Smooth muscle cell of the coronary artery (primary cell): ENCODE measurements at places on chromosomes 7 and 10. TPM values are rescaled to one million over a fixed set of nuclear protein-coding genes. Genes with fewer than 3 reads are reported as not detected.

MNX1 gene
- total RNA-seq = not detected in 2 replicates

LIPF gene
- not detected in 2 replicates for total RNA-seq

CFAP43 gene
- 0.08 and 0.23 TPM in 2 replicates for total RNA-seq

RHOBTB1 gene
- 13.9 and 30.4 TPM in 2 replicates for total RNA-seq

WEE2 gene
- not detected in 2 replicates for total RNA-seq

HOXA7 gene
- total RNA-seq = not detected in 2 replicates

TMEM236 gene
- under 0.01 TPM in 1 of 2 replicates, not detected in the other for total RNA-seq

IL15RA gene
- 5.5 and 8.0 TPM in 2 replicates for total RNA-seq

AKR1C1 gene
- 135 and 139 TPM in 2 replicates for total RNA-seq

C10orf105 gene
- under 0.01 and 0.12 TPM in 2 replicates for total RNA-seq

SLC13A1 gene
- not detected in 2 replicates for total RNA-seq

CPVL gene
- 0.08 and 1.9 TPM in 2 replicates for total RNA-seq

LANCL2 gene
- 23.2 and 45.1 TPM in 2 replicates for total RNA-seq

TMEM213 gene
- not detected in 2 replicates for total RNA-seq

ADD3 gene
- 280 and 453 TPM in 2 replicates for total RNA-seq

PTPRE gene
- 0.70 and 0.90 TPM in 2 replicates for total RNA-seq

COBL gene
- under 0.01 TPM in 1 of 2 replicates, not detected in the other for total RNA-seq

STOX1 gene
- under 0.01 and 0.12 TPM in 2 replicates for total RNA-seq

SEMA3E gene
- total RNA-seq = 1.1 TPM in 1 of 2 replicates, not detected in the other

ACSL5 gene
- total RNA-seq = 0.30 and 3.7 TPM in 2 replicates

H2BK1 gene
- total RNA-seq = not detected in 2 replicates

NACAD gene
- total RNA-seq = 0.47 and 1.3 TPM in 2 replicates

GIMAP1 gene
- not detected in 2 replicates for total RNA-seq

IKZF1 gene
- total RNA-seq = not detected in 2 replicates

MBL2 gene
- total RNA-seq = not detected in 2 replicates

ZRANB1 gene
- 13.8 and 21.6 TPM in 2 replicates for total RNA-seq

MICU1 gene
- 37.7 and 41.4 TPM in 2 replicates for total RNA-seq

MYO1G gene
- total RNA-seq = 0.08 TPM in 1 of 2 replicates, not detected in the other

CACNB2 gene
- 0.08 and 2.7 TPM in 2 replicates for total RNA-seq

AS3MT gene
- 5.0 and 5.9 TPM in 2 replicates for total RNA-seq

ZNF727 gene
- total RNA-seq = 0.15 and 0.35 TPM in 2 replicates

RAB18 gene
- 38.8 and 42.7 TPM in 2 replicates for total RNA-seq
